ENCODE measurements at places on chromosomes 2 and 18.

DNA sequence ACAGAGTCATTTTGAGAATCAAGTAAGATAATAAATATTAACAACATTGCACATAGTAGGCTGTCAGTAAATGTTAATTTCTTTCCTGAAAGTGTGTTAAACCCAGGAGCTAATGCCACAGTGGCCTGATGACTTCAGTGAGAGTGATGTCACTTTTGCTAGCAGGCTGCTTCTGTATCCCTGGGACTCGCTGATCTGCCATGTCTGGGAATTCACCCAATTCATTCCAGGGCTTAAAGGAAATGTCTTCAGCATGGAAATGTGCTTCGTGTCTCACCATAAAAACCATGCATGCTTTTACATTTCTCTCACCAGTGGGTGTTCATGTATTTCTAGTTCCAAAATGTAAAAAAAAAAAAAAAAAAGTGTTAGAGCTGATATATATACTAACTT, 56.8 kb upstream of the MAPRE3 start:
- no peak for DNase-seq

DNA sequence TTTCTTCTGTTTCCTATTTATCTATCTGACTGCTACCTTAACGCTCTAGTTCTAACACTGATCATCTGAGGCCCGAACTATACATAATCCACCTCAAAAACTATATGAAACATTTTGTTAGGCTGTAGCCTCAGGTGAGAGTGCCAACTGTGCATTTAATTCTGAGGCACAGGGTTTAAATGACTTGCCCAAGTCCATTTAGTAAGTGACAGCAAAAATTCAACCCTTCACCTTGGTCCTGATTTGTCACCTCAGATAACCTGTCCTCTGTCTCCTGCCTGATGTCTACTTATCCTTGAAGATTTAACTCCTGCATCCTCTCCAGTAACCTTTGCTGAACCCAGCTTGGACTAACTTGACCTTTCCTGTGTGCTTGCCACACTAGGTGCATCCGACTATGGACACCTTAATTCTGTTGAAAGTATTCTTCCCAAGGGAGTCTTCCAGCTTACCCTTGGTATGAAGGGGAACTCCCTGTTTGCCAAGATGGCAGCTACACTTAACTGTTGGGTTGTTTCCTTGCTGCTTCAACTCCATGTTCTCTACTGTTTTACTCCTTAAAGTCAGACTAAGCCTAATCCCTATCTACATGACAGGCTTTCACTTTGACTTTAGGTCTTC, 23.5 kb downstream of the CD302 start:
- no peak for DNase-seq

- no peak for DNase-seq
Measured at GRCh38 chr2:9678544-9678943, 47.7 kb upstream of the YWHAQ start.

GRCh38 chr2:120842456-120843439, 107.1 kb downstream of the GLI2 start:
- no peak for DNase-seq

DNA sequence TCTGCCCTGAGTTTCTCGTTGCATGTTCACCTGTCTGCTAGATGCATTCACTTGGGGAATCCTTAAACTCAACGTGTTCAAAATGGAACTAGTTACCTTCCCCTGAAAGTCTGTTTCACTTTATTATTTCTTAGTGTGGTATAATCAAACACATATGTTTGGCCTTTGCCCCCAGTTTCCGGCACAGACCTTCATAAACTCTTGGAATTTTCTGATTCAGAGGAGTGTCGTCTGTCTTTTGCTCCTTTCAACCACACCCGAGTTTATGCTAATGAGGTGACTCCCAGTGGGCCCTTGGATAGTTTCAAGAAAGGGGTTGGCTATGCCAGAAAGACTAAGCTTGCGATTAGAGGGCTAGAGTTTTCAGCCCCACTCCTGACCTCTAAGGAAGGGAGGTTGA, 198.9 kb downstream of the CDCA7 start:
- no peak for DNase-seq

DNA sequence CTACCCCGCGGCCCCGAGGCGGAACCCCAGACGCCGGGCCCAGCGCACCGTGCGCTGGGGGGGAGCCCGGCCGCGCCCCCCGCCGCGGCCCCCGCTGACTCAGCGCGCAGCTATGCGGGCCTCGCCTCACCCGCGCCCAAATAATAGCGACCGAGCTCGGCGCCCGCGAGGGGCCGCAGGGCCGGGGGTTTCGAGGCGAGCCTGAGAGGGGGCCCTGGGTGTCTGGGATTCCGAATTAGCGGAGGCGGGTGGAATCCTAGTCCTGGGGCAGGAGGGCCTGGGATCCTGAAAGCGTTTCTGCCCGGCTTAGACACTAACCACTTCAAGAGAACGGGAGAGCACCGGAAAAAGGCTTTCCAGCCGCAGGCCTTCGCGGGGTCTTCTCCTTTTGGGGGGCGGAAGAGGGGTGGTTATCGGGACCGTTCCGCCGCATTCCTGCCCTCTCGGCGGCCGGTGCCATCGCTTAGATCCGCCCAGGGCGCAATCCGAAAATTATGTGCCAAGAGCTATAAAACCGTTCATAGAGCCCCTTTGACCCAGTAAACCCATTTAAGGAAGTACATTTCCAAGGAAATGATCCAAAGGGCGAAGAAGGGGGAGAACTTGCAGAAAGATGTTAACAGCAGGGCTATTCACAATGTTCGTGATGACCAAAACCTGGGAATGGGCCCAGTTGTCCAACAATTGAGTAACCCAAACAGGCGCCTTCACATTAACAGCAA, 681 bp upstream of the ROCK2 start:
- no peak for DNase-seq

DNA sequence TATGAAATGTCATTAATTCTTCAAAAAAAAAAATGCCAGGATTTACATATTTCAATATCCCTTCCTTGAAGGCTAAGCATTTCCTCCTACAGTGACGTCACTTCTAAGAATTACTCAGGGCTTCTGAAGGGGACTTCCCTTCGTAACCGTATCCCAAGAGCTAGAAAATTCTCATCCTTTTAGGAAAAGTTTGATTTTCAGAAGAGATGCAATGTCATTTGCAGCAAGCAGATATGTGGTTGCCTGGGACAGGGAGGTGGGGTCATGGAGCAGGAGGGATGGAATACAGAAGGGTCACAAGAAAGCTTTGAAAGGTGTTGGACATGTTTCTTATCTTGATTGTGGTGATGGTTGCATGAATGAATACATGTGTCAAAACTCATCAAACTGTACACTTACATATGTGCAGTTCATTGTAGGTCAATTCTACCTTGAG, 97.0 kb upstream of the ATL2 start:
- no peak for DNase-seq

DNA sequence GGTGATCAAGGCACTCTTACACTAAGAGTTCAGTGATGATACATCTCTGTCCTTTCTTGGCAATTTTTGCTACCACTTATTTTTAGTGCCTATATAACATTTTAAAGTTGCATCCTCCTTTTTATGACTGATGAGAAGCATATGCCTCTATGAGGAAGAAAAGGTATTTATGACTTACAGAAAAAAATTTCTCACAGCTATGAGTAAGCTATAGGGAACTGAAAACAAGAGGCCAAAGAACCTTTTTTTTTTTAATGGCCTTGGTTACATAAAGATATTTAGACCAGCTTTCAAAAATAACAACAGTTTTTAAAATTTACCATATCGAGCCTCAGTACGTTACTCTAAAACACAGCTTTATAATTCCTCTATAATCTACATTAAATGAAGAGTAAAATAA, 21.3 kb downstream of the MBD5 start:
- DNase-seq: no peak

DNA sequence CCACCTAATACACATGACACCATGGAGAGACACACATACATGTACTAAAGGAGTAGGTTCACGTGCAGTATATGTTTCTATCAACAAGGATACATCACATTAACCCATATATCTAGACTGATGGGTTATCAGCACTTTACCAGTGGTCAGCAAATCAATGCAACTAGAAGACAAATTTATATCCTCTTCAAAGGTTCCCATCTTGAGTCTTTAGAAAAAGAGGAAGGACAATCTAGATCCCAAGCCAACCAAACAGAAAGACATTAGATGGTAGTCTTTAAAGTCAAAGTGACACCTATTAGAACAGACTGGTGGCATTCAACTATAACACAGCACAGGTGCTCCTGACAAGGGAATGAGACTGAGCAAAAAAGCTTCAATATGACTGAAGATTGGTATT, 13.8 kb upstream of the SERTAD2 start:
- DNase-seq: no peak

DNA sequence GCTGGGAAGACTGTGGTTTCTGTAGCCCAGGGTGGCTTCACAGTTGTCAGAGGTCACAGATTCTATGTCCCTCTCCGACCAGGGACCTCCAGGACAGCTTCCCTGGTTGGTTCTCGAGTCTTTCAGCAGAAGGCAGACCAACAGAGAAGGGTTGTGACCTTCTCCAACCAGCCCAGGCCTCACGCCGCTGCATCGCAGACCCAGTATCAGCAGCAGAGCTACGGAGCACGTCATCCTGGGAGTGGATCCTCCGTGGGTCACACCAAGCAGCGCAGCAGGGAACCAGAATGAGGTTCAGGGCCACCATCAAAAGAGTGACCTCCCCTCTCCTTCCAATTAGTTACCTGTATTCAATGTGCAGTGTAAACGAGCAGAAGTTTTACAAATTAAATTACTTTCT, 49.3 kb downstream of the ST3GAL5 start:
- no peak for DNase-seq

- DNase-seq: no peak
Measured at GRCh38 chr2:127582863-127583861, 47.7 kb downstream of the MYO7B start.

DNA sequence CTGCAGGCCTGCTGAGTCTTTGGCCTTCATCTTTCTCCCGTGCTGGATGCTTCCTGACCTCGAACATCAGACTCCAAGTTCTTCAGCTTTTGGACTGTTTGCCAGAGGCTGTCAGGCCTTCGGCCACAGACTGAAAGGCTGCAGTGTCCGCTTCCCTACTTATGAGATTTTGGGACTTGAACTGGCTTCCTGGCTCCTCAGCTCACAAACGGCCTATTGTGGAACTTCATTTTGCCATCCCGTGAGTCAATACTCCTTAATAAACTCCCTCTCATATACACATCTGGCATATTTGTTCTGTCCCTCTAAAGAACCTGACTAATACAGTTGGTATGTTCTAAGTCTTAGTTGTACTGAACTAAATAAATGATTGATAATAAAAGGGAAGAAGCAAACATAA, 702.8 kb upstream of the LINC00305 start:
- DNase-seq: no peak

DNA sequence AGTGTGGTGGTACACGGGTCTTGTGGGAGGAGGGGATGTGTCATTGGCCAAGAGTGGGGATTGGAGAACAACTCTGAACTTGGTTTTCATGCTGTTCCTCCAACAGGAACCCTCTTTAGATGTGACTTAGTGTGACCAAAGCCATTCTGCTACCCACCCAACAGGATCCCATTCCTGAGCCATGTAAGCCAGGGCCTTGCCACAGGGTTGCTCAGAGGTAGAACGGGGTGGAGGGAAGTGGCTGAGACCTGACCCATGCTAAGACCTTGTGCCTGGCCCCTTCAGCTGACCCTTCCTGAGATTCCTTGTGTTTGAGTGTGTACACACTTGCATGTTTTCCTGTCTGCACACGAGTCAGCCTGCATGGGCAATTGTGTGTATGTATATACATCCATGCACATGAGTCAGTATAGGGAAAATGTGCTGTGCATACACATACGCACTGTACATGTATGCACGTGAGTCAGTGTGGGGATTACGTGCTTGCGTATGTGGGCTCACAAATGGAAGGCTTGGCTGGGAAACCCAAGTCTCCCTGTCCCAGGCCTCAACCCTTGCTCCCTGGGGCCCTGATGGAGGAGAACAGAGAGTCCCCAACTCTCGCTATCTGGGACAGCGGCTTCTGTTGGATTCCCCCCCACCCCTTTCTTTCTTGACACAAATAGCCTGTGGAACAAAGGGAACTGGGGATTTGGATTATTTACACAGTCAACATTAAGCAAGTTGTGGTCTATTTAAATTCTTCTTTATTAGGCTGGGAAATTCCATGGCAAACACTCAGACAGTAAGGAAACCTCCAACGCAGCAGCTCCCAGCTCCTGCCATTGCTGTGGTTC, 339.8 kb downstream of the DYSF start:
- DNase-seq: no peak

GRCh38 chr2:152071092-152071491, 27.8 kb downstream of the CACNB4 start:
- no peak for DNase-seq

DNA sequence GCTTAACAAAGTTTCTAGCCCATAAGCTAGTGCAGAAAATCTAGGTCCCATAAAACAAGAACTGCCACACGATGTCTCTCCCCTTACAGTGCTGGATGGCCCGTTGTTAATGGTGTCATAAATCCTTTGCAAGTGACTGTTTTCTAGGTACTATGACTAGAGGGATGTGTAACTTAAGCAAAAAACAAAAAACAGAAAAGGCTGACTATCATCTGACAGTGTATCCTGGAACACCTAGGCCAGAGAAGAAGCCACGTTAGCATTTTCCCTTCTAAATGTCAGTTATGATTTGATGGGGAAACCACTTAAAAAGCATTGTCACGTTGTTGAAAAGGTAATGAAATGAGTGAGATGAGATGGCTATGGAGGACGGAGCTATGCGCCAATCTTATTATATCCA, 2.4 kb downstream of the CASP8 start:
- no peak for DNase-seq

- DNase-seq: peak; percentile 13
Measured at GRCh38 chr2:11829324-11829946, 83.0 kb downstream of the LPIN1 start.

GRCh38 chr2:239778861-239779558, 246.1 kb downstream of the NDUFA10 start:
- DNase-seq: no peak

GRCh38 chr2:112701052-112701451, 19.8 kb upstream of the NT5DC4 start:
- DNase-seq: no peak

GRCh38 chr18:10300739-10301138, 153.7 kb upstream of the APCDD1 start:
- no peak for DNase-seq

- DNase-seq: no peak
Measured at GRCh38 chr2:186882511-186883071, 33.6 kb upstream of the ZSWIM2 start.

- no peak for DNase-seq
Measured at GRCh38 chr2:863732-864450, 86.8 kb upstream of the SNTG2 start.

DNA sequence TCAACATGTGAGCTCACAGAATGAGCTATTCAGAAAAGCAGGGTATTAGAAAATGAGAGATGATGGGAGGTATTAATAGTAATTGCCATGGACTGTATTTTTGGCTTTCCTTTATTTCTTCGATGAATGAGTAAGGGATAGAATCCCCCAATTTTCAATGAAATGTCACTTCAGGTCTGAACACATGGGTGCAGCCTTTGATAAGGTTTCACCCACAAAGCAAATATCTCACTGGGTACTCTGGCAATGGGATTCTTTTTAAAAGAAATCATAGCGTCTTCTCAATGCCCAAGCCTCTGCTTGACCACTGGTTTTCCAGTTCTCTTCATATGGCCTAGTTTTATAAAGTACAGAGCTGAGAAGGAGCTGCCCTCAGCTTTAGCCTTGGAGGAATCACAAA, 610.5 kb upstream of the FANCL start:
- no peak for DNase-seq

Data from stimulated activated CD8-positive, alpha-beta memory T cell treated with anti-CD3 and anti-CD28 coated beads, Interleukin-2, amount 100 ng/mL, for 1 hour (primary cell).